ENCODE measurements at places on chromosomes 16 and 17. TPM values are rescaled to one million over a fixed set of nuclear protein-coding genes. Genes with fewer than 3 reads are reported as not detected.

GRCh38 chr17:69577098-69577497 is 162.6 kb downstream of the MAP2K6 start:
- no peak for DNase-seq

Gene ABCA3
- total RNA-seq = 16.8 TPM

DNA sequence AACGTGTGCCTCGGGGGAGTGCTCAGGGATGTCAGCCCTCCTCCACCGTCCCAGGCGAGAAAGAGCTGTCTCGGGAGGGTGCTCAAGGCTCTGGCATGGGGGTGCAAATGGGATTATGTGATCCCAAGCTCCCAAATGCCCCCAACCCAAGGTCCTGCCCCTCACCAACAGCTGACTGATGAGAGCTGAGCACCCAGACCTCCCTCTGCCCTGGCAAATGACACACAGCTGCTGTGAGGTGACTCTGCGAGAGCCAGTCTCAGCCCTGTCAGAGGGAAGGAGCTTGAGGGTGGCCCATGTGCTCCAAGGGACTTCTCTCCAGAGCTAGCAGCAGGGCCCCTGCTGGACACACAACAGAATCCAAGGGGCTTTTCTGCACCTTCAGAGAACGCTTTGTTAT is 7.7 kb downstream of the CDH5 start:
- no peak for DNase-seq

DNA sequence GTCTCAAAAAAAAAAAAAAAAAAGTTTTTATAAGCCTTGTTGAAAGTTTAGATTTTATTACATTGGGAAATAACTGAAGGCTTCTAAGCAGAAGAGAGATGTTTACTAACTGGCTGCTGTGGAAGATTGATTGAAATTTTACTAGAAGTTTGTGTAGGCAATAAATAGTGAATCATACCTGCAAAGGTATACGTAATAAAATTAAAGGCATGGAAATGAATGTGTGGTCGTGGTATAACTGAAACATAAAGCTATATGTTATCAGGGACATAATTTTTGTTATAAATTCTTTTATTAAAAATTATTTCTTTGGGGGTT is 8.7 kb downstream of the LUC7L3 start:
- no peak for DNase-seq

GRCh38 chr17:41880130-41880529 is 14.9 kb upstream of the KLHL11 start:
- no peak for DNase-seq

DNA sequence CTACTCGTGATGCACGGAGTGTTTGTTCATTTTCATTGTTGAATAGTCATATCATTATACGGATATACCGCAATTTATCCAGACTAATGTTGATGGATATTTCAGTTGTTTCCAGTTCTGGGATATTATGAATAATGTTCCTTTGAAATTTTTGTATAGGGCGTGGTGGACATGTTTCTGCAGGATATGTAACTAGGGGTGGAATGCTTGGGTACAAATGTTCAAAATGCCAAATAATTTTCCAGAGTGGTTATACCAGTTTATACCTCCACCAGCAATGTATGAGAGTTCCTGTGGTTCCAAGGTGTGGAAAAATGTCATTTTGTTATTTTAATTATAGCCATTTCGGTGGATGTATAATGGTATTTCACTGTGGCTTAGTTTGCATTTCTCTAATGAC is 53.6 kb downstream of the NUP88 start:
- DNase-seq = no peak

DNA sequence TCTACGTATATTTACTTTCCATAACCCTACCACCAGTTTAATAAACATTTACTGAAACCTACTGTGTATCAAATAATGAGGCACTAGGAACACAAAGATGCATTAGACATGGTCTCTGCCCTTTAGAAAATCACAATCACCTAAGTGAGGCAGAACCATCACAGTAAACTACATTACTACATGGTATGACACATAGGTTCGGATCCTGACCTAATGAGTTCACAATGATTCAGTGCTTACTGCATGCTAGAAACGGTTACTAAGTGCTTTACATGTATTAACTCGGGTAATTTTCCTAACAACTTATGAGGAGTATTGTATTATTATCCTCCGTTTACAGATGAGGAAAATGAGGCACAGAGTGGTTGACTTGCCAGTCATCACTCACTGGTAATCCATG is 5.2 kb upstream of the SYNRG start:
- no peak for DNase-seq

Gene C16orf96
- 2.1 TPM for total RNA-seq

Gene RAMP2
- 13.1 TPM for total RNA-seq

Gene P2RX1
- total RNA-seq = 0.07 TPM

DNA sequence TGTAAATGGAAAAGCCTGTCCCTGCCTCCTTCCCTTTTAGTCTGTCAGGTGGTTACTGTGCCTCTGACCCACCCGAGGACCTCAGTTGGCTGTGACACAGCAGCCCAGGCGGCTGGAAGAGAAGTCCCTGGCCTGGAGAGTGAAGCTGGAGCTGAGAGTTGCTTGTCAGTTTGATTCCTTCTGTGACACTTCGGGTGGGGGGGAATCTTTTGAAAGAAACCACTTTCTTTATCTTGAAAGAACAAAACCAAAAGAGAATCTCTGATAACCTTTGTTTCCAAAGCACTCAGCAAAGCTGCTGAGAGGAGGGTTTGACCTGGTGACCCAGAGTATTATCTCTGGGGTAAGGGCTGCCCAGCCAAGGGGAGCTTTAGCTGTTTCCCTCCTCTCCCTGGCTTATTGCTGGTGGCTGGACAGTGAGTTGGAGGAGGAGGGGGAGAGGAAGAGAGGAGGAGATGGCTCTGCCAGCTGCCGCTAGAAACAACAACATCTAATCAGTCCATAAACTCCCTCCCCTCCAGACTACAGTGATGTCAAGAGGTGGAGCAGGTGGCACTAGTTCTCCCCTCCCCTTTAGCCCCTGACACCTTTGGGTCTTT is 34.0 kb downstream of the YPEL2 start:
- DNase-seq = no peak

DNA sequence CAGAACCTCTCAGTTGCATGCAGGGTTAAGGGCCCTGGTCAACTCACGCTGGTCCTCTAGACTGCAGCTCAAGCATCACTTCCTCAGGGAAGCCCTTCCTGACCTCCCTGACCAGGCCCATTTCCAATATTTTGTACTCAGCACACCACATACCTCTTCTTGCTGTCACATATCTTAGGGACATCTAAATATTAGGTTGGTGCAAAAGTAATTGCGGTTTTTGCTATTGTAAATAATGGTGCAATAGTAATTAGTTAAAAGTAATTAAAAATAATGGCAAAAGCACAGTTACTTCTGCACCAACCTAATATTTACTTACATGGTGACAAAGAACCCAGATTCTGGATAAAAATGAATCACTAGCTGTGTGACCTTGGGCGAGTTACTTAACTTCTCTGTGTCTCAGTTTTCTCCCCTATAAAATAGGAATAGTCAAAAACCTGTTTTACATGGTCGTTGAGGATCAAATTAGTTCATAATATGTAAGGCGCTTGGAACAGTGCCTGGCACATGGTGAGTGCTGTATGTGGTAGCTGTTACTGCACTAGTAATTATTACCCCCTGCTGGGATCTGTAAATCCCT is 177.4 kb downstream of the PRKCB start:
- no peak for DNase-seq

DNA sequence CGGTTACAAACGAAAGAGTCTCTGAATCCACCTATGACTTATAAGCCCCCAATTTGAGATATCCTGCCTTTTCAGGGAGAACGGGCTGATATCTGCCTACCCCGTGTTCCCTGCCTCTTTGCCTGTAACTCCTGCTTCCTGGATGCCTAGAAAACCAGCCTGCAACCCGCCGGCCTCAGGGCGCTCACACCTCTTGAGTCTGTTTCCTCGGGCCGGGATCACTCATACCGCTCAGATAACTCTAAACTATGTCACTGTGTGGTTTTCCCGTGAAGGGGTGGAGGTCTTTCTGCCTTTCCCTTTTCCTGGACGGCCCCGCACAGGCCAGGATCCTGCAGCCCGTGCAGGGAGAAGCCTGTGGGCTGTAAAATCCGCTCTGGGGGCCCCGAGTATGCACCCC is 10.4 kb downstream of the RPUSD1 start:
- no peak for DNase-seq

GRCh38 chr17:59547131-59547915 is 18.1 kb upstream of the DHX40 start:
- DNase-seq = no peak

Gene HOXB7
- total RNA-seq = 0.14 TPM

GRCh38 chr16:15610369-15610871 is 32.5 kb downstream of the MARF1 start:
- DNase-seq = no peak

GRCh38 chr16:85018529-85019236 is 7.3 kb upstream of the ZDHHC7 start:
- DNase-seq = no peak

- DNase-seq = no peak
Observed at GRCh38 chr16:67436640-67437193, 5.8 kb downstream of the HSD11B2 start.

DNA sequence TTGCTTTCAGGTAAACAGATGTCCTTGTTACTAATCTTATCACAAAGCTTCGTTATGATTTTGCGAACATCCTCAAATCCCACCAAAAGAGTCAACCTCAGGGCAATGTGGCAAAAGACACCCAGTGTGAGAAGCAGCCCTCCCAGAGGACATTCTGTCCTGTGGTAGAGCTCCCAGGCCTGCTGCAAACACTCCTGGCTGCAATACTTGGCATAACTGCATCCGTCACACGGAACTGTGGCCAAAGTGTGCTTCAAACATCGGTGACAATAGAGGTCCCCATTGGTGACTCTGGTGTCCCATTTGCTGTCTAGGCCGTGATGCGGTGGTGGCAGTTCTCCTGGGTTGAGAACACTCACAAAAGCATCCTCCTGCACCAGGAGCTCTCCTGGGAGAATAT is 29.5 kb downstream of the SMYD4 start:
- no peak for DNase-seq

GRCh38 chr17:38725066-38725465 is 5.1 kb upstream of the CISD3 start:
- DNase-seq = no peak

Gene MRPL10
- total RNA-seq = 87.0 TPM

Gene RFFL
- total RNA-seq = 27.8 TPM

Gene NPTX1
- total RNA-seq = 15.1 TPM

DNA sequence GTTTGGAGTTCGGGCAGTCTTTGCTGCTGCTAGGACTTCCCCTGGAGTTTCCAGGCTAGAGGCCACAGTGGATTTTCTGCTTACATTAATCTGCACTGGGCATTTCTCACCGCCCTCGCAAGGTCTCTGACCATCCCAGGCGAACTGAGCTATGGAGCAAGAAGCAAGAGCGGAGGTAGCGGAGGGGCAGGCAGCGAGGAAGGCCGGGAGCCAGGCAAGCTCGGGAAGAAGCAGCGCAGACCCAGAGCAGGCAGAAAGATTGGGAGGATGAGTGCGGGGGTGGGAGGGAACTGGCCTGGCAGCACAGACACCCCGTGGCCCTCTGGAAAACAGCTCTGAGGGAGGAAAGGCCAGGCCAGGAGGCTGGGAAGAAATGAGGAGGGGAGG is 3.8 kb downstream of the COTL1 start:
- no peak for DNase-seq
